ENCODE measurements at places on chromosomes 5 and 9.

- DNase-seq: no peak
Observed at GRCh38 chr9:105299190-105299854, 54.9 kb downstream of the SLC44A1 start.

DNA sequence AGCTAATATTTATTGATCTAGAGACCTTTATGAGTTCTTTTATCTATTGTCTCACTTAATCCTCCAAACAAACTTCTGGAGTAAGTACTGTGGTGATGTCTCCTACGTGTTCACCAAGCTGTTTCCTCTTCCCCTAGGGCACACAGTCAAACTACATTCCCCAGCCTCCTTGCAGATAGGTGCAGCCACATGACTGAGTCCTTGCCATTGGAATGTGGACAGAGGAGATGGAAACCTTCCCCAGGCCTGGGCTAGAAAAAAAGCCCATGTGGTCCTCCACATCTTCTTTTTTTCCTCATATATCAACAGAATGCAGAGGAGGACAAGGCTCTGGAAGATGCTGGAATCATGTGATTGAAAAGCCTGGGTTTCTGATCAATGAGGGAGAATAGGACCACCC lies 88.0 kb downstream of the ANKRD55 start:
- DNase-seq: no peak

DNA sequence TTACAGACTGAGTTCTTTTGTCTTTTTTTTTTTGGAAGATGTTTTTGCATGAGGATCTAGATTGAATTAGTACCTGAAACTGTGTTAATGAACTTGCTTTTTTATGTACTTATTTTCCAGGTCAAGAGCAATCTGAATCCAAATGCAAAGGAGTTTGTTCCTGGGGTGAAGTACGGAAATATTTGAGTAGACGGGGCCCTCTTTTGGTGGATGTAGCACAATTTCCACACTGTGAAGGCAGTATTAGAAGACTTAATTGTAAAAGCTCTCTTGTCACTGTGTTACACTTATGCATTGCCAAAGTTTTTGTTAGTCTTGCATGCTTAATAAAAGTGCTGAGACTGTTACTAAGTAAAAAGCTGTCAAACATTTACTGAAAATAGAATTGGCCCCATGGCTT lies 14.5 kb downstream of the SLC23A1 start:
- no peak for DNase-seq

- no peak for DNase-seq
Observed at GRCh38 chr9:68777070-68777763, 72.2 kb downstream of the PIP5K1B start.

DNA sequence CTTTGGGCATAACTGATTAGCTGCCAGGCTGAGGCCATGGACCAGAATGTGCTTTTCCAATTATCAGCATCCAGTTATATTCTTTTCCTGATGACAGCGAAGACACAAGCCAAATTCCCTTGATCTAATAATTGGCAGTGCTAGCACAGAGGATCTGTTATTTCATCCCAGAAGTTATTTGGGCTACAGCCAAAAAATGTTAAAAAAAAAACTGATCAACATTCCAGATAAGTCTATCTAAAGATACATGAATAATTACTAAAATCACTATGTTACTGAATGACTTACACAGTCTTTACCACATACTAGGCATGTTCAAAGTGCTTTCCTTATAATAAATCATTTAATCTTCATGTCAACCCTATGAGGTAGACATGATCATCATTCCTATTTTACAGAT lies 13.5 kb upstream of the PDZD2 start:
- no peak for DNase-seq

DNA sequence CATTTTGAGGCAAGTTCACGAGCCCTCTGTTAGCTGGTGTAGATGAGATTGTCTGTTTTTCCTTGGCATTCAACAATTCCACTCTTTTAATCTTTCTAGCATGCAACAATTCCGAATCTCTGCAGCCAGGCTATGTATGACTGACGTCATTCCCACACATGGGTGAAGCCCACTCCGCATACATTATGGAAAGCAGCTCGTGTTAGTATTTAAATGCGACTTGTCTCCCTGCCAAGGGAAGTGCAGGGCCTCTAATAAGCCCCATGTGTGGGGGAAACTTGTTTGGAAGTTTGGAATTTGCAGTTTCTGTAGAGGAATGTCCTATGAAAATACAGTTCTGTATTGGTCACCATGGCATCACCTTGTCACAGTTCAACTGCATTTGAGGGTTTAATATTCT lies 146.0 kb upstream of the FBXL7 start:
- no peak for DNase-seq

- no peak for DNase-seq
Observed at GRCh38 chr9:105076729-105077128, 148.8 kb upstream of the ABCA1 start.

DNA sequence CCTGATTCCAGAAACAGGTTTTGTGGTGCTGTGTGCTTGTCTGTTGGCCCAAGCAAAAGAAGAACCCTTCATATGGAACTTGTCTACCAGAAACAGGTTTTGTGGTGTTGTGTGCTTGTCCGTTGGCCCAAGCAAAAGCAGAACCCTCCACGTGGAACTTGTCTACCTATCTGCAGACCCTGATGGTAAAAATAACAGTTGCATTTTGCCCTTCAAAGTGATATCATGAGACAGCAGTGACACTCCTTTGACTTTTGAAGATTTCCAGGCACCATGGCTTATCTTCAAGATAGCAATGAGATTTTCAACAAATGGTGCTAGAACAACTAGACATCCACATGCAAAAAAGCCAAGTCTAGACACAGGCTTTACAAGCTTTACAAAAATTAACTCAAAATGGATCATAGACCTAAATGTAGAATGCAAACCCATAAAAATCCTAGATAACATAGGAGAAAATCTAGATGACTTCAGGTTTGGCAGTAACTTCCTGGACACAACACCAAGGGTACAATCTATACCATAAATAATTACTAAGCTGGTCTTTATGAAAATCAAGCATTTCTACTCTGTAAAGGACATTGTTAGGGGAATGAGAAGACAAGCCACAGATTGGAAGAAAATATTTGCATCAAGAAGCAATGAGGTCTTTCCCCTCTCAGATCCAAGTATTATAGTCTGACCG lies 16.8 kb downstream of the MACROH2A1 start:
- DNase-seq: no peak

- peak; percentile 33 for DNase-seq
Observed at GRCh38 chr5:134555890-134556311, 30.4 kb downstream of the JADE2 start.

DNA sequence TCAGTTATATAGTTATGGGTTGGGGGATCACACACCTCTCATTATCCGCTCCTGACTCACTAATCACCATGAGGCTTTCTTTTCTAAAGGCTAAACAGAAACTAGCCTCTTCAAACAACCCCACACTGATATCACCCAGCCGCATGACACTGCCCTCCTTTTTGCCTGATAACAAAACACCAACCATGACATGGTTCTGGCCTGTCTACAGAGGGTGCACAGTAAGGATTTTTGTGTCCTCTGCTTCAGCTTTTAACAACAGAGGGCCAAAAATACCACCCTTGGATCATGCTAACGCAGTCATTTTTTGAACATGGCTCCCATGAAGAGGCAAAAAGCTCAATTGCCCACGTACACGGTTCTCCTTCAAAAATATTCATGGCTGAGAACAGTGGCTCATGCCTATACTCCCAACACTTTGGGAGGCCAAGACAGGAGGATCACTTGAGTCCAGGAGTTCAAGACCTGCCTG lies 4.0 kb downstream of the CMBL start:
- DNase-seq: no peak

- DNase-seq: no peak
Observed at GRCh38 chr9:126211441-126212074, 115.1 kb upstream of the MVB12B start.
